ENCODE measurements at places on chromosomes 2 and 18.

- no peak for DNase-seq
Observed at GRCh38 chr2:164964700-164965099, 9.4 kb upstream of the SLC38A11 start.

DNA sequence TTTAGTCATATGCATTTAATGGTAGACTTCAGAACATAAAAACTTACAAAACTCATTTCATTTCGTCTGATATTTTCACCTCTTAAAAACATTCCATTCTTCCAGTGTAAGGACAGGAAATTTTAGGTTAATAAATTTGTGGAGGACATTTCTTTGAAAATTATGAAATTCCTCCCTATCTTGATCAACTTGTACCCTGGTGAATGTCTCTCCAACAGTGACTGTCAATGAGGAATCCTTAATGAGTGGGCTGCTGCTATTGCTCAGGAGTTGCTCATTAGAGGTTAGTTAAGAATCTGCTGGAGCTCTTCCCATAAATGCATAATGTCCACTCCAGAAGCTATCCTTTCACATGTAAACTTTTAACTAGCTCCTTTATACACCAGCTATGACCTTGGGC is 69.1 kb downstream of the LRP1B start:
- DNase-seq: no peak

DNA sequence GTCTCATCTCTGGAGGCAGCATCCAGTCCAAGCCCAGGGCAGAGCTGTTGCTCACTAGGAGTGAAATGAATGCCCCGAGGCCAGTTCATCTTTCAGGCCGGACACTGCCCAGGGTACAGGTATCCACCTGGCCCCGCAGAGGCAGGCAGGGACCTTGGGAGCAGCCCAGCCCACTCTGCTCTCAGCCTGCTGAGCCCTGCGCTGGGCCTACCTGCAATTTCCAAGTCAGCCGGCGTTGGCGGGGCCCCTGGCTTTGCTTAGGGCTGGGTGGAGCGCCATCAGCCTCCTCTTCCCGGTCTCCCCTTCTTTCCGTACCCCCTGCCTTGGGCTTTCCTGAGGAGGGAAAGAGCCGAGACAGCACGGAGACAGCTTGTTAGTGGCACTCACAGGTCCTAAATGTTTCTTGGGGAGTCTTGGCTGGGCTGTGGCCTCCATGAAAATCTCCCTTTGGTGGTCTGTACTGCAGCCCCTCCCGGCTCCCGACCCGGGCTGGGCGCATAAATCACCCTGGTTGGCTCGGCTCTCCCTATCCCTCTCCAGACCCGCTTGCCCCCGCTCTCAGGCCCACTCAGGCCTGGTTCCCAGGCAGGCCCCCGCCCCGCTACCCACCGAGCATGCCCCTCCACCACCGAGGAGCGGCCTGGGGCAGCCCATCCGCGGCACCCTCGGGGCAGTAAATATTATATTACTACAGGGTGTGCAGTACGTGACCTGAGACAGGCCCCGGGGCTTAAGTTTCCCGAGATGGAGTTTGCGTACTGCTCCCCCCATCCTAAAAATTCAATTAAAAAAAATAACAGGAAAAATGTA is 106.7 kb downstream of the DYSF start:
- no peak for DNase-seq

GRCh38 chr2:100766806-100767205 is 53.1 kb upstream of the NPAS2 start:
- DNase-seq: no peak

- no peak for DNase-seq
Observed at GRCh38 chr2:132860220-132860619, 190.2 kb upstream of the LYPD1 start.

- no peak for DNase-seq
Observed at GRCh38 chr18:68475883-68476282, 239.0 kb downstream of the TMX3 start.

DNA sequence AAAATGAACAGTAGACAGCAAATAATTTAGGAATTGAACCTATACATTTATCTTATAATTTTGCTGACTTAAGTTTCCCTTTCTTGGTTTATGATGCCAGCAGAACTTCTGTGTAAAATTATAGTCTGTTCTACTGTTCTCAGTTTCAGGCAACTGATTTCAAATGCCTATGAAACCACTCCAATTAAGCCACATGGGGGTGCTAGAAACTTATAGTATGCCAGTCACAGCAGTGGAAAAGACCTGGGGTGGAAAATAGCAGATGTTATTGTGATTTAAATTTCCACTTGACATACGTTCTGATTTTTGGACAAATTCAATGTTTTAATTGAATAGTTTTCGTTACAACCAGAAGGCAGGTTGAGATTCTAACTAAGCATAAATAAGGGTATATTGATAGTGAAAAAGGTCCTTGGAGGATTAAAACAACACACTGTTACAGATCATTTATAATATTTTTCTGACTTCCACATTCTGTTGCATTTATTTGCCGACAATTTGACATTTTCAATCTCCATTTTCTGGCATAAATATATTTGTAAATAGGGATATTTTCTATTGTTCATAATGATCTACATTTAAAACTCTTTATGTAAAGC is 61.4 kb downstream of the CPS1 start:
- no peak for DNase-seq

GRCh38 chr2:74317701-74318100 is 25.5 kb downstream of the SLC4A5 start:
- no peak for DNase-seq

- no peak for DNase-seq
Observed at GRCh38 chr2:111200333-111200881, 79.7 kb downstream of the BCL2L11 start.

DNA sequence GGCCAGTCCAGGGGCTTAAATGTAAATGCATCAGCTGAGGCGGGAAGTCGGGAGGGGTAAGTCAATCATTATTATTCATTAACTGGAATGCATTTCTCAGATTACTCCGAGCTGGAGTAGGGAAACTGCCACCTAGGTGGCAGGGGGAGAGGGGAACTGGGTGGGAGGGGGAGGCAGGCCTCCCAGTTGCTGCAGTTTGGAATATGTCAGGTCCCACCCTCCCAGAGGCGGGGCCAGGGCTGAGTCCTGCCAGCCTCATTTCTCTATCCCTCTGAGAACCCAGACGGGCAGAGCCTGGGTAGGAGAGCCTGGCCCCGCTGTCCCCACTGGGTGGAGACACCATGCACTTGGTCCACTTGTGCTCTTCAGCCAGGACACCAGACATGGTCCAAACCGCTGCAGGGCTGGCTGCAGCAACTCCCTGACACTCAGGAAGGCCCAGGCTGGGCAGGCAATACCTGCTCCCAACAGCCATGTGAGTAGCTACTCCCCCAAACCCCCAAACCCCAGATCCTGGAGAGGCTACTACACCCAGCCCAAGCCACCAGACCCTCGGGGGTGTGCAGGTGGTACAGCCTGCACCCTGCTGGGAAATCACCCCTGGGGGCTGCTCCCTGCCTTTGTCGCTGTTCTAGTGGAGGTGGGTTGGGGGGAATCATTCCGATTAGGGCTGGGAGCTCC is at the start of gene GPBAR1:
GPBAR1 (plus strand) TSS at position 274 of the 681 bp plus-strand sequence. CDS start 1,710 bp downstream, outside the sequence.
- no peak for DNase-seq

- no peak for DNase-seq
Observed at GRCh38 chr18:25233528-25234321, 118.2 kb downstream of the ZNF521 start.

- DNase-seq: no peak
Observed at GRCh38 chr2:224946895-224947294, 95.4 kb downstream of the DOCK10 start.

DNA sequence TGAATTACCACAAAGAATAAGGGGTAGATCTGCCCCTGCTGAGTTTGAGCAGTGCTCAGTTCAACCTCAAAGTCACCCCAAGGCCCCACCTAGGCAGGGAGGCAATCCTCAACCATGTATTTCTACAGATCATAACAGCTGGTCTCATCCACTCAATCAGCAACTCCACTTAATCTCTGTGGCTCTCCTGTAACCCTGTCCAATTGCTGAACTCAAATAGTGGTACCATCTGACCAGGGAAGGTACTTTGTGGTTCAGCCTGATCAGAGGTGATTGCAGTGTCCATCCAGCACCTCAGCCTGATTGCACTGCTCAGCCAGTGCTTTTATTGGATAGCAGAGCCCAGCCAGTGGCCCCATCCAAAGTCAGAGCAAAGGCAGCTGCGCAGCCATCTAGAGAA is 91.0 kb upstream of the SLC4A10 start:
- DNase-seq: no peak

- no peak for DNase-seq
Observed at GRCh38 chr2:52139241-52139640, 1107.3 kb upstream of the NRXN1 start.

DNA sequence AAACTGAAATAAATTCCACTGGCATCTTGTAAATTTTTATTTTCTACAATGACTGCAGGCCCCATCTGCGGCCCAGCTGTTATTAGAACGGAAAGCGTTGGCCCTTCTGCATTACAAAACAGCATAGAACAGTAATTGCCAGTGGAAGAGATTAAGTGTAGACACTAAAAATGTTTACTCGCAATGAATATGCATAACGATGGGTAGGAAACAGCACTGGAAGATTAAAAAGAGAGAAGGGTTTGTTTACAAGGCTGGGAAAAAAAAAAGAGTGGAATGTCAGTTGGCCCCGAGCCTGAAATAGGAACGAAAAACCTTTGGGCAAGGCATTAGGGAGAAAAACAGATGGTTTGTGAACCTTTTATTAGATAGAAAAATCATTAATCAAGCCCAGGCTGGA is 275.9 kb upstream of the TCF4 start:
- DNase-seq: no peak

GRCh38 chr2:75315436-75315835 is 116.1 kb upstream of the TACR1 start:
- DNase-seq: no peak

GRCh38 chr2:34549710-34550345 is 950.7 kb upstream of the FAM98A start:
- no peak for DNase-seq

DNA sequence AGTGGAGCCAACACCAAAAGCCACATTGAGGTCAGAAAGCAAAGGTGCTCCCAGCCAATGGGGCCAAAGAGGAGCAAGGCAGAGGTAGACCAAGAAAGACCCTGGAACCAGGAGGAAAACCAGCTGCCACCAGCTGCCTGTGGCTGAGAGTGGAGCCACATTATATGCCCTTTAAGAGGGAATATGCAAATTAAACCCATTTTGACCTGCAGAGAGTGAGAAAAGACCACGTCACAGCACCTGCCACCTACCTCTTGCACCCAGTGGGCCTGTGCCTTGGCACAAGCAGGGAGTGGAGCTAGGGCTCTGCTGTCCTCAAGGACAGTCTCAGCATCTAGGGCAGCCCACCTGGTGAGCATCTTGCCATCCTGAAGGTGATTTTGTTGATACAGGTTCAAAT is 161.3 kb downstream of the MTCL1 start:
- no peak for DNase-seq

GRCh38 chr2:204583773-204584172 is 38.5 kb downstream of the PARD3B start:
- DNase-seq: no peak

GRCh38 chr2:101657787-101658186 is 39.7 kb upstream of the MAP4K4 start:
- DNase-seq: no peak

DNA sequence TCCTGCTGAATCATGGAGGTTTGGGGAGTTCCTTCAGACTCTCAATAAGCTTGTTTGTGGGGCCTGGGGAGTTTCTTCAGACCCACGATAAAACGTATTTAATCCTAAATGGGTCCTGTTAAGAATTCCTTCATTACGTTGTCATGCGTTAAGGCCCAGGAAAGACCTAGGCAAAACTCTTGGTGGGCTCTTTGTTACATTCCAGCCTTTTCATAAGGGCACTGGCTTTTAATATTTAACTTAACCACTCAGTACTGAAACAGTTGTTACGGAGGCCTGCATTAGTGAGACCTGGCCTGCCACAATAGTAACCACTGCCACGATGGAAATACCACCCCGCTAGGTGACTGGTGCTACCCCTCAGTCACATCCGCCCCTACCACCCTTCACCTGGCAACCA is 17.5 kb upstream of the BIN1 start:
- no peak for DNase-seq
